ENCODE measurements at places on chromosomes 7 and 10.

GRCh38 chr10:132654708-132655661 is 117.4 kb downstream of the INPP5A start:
- no peak for DNase-seq

GRCh38 chr7:13293264-13294002 is 606.0 kb downstream of the ARL4A start:
- no peak for DNase-seq

- DNase-seq, result no peak
These were observed 278.0 kb upstream of the KLF14 start for GRCh38 chr7:131011976-131012375.

GRCh38 chr10:71860243-71861029 is 9.4 kb upstream of the PSAP start:
- peak; percentile 63 for DNase-seq

DNA sequence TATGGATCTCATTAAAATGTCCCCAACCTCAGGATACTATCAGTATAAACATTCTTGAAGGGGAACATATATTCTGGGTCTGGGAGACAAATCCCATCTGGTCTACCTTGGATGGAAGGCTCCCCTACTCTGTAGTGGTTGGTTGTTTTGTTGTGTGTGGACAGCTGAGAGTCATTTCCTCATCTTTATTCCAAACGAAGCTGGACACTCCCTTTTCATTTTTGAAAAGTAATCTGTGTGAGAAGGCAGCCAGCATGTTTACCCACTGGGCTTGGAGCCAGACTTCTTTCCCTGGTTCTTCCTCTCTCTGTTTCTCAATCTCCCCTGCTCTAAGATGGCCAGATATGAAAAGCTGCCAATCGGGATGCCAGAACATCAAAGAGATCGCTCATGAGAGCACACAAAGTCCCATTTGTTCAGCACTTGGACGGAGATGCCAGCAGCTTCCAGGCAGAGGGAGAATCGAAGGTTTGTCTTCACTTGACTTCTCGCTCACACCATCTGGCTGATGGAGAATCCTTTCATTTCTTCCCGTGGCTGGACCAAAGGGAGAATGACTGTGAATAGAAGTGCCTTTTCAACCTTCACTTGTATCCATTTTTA is 108.1 kb upstream of the AGR3 start:
- no peak for DNase-seq

DNA sequence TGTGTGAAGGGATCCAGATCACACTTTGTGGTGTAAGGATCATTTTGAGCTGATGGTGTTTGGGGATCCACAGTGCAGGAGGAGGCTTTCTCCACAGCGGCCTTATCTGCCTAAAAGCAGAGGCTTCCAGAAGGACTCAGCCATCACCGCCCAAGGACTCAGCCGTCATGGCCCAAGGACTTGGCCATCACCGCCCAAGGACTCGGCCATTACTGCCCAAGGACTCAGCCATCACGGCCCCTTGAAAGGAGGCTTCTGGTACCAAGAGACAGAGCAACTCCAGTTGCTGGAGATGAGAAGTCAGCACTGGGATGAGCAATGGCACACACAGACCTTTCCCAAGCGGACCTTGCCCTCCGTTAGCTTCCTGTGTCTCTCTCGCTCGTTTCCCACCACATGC is 6.0 kb upstream of the CFAP46 start:
- no peak for DNase-seq

DNA sequence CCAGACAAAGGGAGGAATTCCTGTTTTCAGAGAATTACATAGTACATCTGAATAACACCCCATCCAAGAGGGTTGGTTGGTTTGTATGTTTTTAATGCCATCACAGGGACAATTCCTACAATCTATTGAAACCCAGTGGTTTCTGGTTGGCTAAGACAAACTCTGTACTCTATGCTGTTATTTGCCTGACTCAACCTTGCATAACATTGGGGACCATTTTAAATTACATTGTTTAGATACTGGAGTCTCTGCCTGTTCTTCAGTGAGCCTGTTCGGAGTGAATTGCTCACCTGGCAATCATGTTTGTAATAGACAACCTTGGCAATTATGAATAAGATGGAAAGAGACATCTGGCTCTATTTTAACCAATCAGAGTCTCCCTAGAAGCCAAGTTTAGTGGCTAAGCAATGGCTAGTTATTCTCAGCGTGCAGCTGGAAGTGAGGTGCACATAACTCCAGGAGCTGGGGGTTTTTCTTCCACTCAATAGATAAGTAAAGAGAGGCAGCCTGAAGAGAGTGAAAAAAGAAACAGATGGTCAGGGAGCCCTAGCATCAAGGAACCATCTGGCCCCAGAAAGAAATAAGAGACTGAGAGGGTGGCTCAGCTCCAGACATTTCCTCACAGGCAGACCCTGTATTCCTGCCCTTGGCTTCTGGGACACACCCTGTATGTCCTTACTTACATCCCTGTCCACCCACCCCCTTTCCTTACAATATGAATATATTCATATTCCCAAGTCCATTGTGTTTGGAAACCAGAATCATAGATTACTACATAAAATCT is 21.2 kb upstream of the SLC35G1 start:
- no peak for DNase-seq

- no peak for DNase-seq
These were observed 33.0 kb downstream of the MRPL32 start for GRCh38 chr7:42964849-42965805.

DNA sequence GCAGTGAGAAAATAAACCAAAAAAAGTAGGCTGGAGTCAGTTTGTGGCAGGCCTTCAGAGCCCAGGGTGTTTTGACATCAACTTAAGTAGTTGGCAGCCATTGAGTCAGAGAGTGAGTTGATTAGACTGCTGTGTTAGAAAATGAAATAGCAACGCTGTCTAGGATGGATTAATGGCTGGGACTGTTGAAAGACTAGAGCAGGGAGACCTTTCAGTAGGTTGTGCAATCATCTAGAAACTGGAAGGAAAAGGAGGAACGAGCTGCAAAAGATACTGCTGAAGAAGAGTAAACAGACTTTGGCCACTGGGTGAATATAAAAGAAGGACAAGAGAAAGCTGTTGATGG is 28.6 kb upstream of the TRIL start:
- no peak for DNase-seq

- DNase-seq, result no peak
These were observed 11.6 kb upstream of the PRKCQ start for GRCh38 chr10:6591668-6592067.

GRCh38 chr10:100208276-100208675 is 21.1 kb downstream of the CHUK start:
- DNase-seq, result no peak

DNA sequence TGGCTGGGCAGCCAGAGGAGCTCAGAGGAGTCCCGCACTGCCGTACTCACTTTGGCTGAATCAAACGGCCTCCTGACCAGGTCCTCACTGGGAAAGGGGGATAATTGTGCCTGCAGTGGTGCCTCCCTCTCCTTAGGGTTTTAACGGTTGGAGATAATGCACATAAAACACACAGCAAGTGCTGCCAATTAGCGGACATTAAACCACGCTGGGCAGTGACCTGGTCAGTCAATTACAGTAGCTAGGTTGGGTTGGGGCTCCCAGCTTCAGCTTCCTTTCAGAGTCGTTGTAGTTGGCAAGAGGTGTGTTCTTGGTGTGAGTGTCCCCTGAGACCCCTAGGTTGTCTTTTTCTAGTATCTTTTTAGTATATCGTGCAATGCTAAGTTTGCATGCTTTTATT is 146.6 kb downstream of the C10orf105 start:
- no peak for DNase-seq

DNA sequence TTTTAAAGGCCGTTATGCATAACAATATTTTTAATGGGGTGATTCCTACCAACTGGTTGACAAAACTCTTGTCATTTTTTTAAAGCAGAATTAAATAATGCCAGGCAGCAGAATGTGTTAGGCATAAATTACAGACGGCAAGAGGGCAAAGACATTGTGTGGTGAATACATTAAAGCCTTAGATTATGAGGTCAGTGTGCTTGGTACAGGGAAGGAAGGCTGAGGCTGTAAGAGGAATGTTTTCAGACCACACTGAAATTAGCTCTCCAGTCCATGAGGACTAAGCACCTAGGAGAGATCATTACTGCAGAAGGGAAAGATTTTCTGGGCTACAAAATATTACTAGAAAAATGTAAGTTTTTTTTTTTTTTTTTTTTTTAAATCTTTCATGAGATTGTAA is 312.8 kb upstream of the PRKCQ start:
- no peak for DNase-seq

GRCh38 chr7:27169658-27170425 is 4.3 kb downstream of the HOXA10 start:
- DNase-seq, result no peak

- no peak for DNase-seq
These were observed 158.9 kb upstream of the ASAH2 start for GRCh38 chr10:50410066-50410811.

- no peak for DNase-seq
These were observed 158.1 kb upstream of the CHST15 start for GRCh38 chr10:124251317-124252065.

DNA sequence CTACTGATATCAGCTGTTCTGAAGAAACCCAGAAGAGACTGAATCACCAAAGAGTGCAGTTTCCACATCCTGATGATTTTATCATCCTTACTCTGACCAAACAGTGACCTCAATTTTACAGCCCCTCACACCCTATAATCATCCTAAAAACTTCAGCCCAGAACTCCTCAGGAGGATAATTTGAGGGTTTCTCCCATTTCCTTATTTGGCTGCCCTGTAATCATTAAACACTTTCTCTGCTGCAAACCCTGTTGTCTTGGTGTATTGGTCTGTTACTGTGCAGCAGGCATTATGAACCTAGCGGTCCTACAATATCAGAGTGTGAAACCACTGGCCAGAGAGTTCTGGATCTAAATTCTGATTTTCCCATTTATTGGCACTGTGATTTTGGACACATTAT is 141.7 kb downstream of the PCLO start:
- no peak for DNase-seq

GRCh38 chr7:116197360-116197759 is 13.0 kb upstream of the TES start:
- DNase-seq, result no peak

- DNase-seq, result no peak
These were observed 256.6 kb downstream of the TNS3 start for GRCh38 chr7:47325337-47325736.

GRCh38 chr10:30476511-30477155 is 42.6 kb downstream of the MAP3K8 start:
- no peak for DNase-seq

GRCh38 chr10:42953684-42954674 is 122.9 kb upstream of the RET start:
- no peak for DNase-seq

- DNase-seq, result no peak
These were observed 24.6 kb upstream of the WNT2 start for GRCh38 chr7:117347480-117347879.

GRCh38 chr10:100528123-100528886 is 1.4 kb downstream of the NDUFB8 start:
- DNase-seq, result no peak

DNA sequence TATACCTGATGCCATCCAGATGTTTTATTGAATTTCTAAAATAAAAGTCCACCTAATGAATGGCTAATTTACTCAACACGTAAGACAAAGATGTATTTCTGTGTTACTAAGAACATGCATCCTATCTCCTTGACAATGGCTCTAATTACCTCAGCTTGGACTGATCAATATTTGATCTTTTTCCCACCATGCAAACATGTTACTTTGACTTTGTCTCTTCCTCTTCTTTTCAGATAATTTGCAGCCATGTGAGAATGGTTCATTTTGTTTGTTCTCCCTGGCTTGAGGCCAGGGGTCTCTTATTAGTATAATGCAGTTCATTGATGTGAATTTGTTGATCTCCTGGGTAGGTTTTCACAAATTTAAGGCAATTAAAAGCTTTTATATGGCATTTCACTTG is 302.1 kb downstream of the ADK start:
- no peak for DNase-seq

- DNase-seq, result no peak
These were observed 4.0 kb downstream of the MXI1 start for GRCh38 chr10:110211465-110211843.

DNA sequence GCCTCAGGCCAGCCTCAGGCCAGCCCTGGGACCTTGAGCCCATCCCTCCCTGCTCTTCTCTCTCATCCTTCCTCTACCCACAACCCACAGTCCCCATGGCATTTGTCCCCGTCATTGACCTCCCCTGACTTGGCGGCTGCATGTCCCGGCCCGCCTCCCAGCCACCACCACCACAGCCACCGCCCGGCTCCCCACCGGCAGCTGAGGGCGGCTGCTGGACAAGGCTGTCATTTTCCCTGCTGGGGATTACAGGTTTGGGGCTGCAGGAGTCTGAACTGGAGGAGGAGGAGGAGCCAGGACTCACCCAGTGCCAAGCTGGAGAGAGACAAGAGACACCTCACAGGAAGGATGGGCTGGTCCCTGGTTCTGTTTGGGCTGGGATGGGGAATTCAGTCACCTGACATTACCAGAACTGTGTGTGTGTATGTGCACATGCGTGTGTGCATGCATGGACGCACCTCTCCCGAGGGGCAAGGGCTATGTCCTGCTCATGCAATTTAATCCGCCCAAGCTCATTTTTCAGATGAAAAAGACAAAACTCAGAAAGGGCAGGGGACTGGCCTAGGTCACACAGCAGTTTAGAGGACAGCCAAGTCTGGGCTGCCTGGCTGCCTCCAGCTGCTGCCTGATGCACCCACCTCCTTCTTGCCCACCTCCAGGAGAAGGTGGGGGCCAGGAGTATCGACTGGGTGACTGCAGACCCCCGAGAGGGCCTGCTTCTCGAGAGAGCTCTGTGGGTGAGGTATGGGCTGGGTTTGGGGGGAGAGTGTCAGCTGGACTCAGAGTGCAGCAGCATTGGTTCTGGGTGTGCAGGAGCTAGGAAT is 113.1 kb downstream of the ZMIZ1 start:
- DNase-seq, result no peak

DNA sequence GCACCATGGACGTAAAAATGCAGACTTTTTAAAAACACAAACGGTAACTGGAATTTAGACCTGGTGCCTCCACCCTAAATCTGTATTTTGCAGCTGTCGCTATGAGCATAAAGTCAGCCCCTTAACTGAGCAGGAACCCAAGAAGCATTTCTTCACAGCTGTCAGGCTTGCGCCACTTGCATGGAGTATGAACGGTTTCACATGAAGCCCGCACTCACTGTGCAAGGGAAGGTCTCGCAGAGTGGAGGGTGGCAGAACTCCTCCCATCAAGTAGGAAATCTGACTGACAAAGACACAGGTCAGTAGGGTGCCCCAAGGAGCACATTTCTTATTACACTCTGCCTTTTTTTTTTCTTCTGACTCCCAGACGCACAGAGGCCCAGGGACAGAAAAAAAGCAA is 58.5 kb downstream of the ELMO1 start:
- no peak for DNase-seq

- DNase-seq, result no peak
These were observed 369.2 kb upstream of the AKR1E2 start for GRCh38 chr10:4456776-4457175.
